ENCODE measurements at places on chromosomes 12 and 14. TPM values are rescaled to one million over a fixed set of nuclear protein-coding genes. Genes with fewer than 3 reads are reported as not detected.

DNA sequence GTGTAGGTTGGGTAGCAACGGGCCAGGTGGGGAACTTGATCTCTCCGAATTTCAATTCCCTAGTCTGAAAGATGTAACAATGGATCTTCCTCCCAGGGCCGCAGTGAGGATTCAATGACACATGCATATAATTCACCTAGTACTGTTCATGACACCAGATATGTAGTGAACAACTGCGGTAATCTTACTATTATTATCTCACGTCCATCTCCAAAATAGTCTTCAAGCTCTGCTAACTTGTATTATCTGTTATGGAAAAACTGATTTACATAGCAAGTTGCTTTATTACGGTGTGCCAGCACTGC is 26.4 kb downstream of the MOK start:
- DNase-seq = no peak
- no peak overlapping the region for H3K4me3 ChIP-seq
- no peaks in the 10 kb centered on the region for H3K36me3 ChIP-seq
- no peaks in the 10 kb centered on the region for H3K27me3 ChIP-seq
- no peaks in the 10 kb centered on the region for H3K4me1 ChIP-seq
- H3K27ac ChIP-seq = no peak overlapping the region

GRCh38 chr14:83379436-83379835 is 1845.8 kb upstream of the SEL1L start:
- H3K4me3 ChIP-seq = no peak overlapping the region
- no peak overlapping the region for H3K27ac ChIP-seq
- DNase-seq = no peak
- no peaks in the 10 kb centered on the region for H3K4me1 ChIP-seq
- no peaks in the 10 kb centered on the region for H3K36me3 ChIP-seq
- no peaks in the 10 kb centered on the region for H3K27me3 ChIP-seq

DNA sequence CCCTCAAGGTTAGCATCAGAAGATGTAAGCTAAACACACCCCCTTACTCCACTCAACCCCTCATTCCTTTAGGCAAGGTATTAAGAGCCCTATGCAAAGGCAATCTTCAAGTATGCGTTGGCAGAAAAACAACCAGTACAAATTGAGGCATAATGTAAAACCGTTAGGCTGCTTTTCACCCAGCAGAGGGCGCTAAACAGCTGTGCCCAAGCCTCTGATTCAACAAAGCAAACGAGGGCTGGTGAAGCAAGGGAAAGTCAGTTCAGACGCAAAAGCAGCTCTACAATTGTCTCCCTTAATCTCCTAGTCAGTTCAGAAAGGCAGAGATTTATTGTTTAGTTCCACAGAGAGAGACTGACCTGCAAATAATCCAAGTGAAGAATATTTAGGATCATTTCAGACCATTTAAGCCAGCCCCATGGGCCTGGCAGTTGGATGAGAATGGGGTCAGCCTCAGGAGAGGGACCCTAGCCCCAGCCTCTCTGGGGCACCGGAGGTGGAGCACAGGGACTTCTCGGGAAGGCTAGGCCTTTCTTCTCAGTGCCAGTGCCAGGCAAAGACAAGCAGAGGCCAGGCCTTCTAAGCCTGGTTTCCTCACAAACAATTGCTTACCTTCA is 23.5 kb downstream of the DCAF5 start:
- H3K4me1 ChIP-seq = peaks cover 29% of the 10 kb centered on the region
- H3K4me3 ChIP-seq = no peak overlapping the region
- H3K27me3 ChIP-seq = no peaks in the 10 kb centered on the region
- peak; percentile 53 for DNase-seq
- H3K27ac ChIP-seq = no peak overlapping the region

DNA sequence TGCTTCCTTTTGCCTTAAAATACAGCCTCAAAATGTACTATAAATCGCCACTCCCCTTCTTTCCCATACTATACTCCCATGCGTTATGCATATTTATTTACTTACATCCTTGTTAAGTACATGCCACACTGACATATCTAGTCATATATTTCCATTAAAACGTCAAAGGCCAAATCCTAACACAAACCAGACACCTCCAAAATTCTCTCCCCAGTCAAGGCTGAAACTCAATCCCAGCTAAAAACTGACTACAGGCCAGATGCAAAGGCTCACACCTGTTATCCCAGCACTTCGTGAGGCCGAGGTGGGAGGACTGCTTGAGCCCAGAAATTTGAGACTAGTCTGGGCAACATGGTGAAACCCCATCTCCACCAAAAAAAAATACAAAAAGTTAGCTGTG is 5.7 kb upstream of the CAND1 start:
- no peak overlapping the region for H3K27ac ChIP-seq
- no peaks in the 10 kb centered on the region for H3K36me3 ChIP-seq

DNA sequence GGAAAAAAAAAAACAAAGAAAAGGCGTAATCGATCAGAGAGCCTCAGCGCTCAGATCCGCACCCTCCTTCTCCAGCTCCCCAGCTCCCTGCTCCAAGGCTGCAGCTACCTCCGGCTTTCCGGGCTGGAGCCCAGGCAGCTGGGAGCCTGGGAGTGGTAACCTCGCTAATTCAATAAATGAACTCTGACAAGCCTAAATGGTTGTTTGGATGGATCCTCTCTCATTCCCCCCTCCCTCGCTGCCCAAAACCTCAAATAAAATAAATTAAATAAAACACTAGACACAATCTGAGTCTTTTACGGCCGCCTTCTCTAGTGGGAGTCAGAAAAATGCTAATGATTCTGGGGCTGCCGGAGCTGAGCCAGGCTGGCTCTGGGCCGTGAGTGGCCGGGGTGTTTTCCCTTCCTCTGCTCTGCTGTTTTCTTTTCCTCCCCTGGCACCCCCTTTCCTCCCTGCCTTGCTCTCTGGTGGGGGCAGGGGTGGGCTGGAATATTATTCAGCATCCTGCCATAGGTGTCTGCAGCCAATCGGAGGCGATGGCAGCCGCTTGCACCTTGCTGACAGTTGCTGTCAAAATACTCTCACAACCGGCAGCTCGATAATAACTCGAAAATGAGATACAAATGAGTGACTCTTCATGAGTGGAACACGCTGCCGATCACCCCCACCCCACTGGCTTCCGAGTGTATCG is 76.1 kb downstream of the RBM19 start:
- H3K27ac ChIP-seq = no peak overlapping the region
- H3K4me1 ChIP-seq = no peaks in the 10 kb centered on the region
- no peaks in the 10 kb centered on the region for H3K27me3 ChIP-seq
- H3K36me3 ChIP-seq = no peaks in the 10 kb centered on the region
- DNase-seq = no peak
- H3K4me3 ChIP-seq = no peak overlapping the region

- H3K27ac ChIP-seq = no peak overlapping the region
- no peaks in the 10 kb centered on the region for H3K4me1 ChIP-seq
- no peak for DNase-seq
- no peak overlapping the region for H3K4me3 ChIP-seq
- H3K27me3 ChIP-seq = no peaks in the 10 kb centered on the region
Observed at GRCh38 chr14:55798406-55798805, 218.4 kb downstream of the KTN1 start.

DNA sequence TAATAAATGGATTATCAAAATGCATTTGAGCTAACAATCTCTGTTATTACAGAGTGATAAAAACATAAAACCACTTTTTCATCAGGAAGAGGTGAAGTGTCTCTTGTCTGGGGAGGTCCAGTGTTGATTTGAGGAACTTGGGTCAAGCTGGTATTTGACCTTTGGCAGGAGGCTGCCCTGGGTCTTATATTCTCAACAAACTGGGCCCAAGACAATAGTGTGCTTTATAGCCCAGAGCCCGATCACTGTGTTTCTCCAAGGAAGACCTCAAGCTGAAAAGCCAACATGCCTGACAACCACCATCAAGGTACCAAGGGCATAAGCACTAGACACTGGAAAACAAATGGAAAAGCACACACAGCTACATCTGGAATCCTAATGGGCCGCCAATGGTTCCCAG is 137.0 kb downstream of the SLC25A21 start:
- DNase-seq = no peak
- H3K27ac ChIP-seq = no peak overlapping the region
- H3K27me3 ChIP-seq = no peaks in the 10 kb centered on the region
- H3K4me1 ChIP-seq = no peaks in the 10 kb centered on the region

GRCh38 chr14:54794159-54794558 is 108.5 kb downstream of the GCH1 start:
- H3K4me1 ChIP-seq = no peaks in the 10 kb centered on the region
- no peak overlapping the region for H3K4me3 ChIP-seq
- no peak overlapping the region for H3K27ac ChIP-seq
- H3K36me3 ChIP-seq = no peaks in the 10 kb centered on the region
- no peaks in the 10 kb centered on the region for H3K27me3 ChIP-seq

- no peak overlapping the region for H3K27ac ChIP-seq
- no peaks in the 10 kb centered on the region for H3K36me3 ChIP-seq
- no peaks in the 10 kb centered on the region for H3K27me3 ChIP-seq
Observed at GRCh38 chr12:65540140-65540539, 261.7 kb downstream of the MSRB3 start.

DNA sequence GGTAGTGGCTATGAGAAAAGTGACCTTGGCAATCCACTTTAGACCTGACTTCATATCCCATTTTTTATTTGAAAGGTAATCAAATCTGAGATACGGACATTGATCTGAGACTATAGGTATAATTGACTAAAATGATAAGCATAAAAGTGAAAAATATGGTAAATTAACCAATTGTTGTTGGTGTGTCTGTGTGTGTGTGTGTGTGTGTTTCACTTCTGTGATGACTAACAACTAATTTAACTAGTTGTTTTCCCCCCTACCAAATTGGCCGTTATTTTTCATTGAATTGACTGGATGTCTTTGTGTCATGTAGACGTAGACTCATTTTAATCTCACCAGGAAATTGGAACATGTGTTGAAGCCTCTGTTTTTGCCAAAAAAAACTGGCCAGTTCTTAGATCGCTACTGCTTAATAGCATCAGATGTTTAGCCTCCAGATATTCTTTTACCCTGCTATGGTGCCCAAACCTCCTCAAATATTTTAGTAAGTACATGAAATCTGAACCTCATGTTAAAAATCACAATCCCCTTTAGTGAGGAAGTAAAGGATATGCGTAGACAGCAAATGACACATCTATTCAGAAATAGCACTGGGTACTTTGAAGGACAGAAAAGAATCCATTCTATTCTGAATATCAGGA is 395.0 kb downstream of the EGLN3 start:
- H3K4me3 ChIP-seq = no peak overlapping the region
- H3K4me1 ChIP-seq = no peaks in the 10 kb centered on the region
- no peaks in the 10 kb centered on the region for H3K27me3 ChIP-seq
- DNase-seq = no peak

DNA sequence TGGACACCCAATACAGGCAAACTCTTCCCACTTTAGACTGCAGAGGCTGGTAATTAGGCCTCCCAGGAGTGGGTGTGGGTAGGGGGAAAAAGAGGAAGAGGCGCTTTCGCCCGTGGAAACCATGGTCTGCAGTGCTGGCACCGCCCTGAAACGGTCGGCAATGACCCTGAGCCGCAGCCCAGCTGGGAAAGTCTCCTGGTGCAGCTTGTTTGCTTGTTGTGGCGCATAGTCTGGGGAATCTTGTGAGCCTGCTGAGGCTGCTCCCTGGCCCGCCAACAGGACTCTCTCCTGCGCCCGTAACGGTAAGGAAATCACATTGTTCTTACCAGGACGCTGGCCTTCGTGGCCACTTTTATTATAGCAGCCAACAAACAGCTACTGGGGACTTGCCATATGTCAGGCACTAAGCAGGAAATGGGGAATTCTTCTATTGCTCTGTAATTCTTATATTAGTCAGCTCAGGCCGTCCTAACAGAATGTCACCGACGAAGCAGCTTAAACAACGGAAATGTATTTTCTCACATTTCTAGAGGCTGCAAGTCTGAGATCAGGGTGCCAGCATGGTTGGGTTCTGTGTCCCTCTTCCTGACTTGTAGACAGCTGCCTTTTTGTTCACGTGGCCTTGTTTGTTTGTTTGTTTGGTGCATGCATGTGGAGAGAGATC is 52.5 kb upstream of the RIN3 start:
- no peaks in the 10 kb centered on the region for H3K27me3 ChIP-seq
- no peaks in the 10 kb centered on the region for H3K36me3 ChIP-seq
- H3K27ac ChIP-seq = no peak overlapping the region
- no peak for DNase-seq
- no peak overlapping the region for H3K4me3 ChIP-seq
- H3K4me1 ChIP-seq = peaks cover 16% of the 10 kb centered on the region

The TMEM132C gene
- total RNA-seq = not detected

The INHBE gene
- total RNA-seq = 0.61 TPM
